Suppressor macrophage treated with lipopolysaccharide for 4 hours (primary cell): ENCODE measurements at places on chromosomes 13 and 19.

DNA sequence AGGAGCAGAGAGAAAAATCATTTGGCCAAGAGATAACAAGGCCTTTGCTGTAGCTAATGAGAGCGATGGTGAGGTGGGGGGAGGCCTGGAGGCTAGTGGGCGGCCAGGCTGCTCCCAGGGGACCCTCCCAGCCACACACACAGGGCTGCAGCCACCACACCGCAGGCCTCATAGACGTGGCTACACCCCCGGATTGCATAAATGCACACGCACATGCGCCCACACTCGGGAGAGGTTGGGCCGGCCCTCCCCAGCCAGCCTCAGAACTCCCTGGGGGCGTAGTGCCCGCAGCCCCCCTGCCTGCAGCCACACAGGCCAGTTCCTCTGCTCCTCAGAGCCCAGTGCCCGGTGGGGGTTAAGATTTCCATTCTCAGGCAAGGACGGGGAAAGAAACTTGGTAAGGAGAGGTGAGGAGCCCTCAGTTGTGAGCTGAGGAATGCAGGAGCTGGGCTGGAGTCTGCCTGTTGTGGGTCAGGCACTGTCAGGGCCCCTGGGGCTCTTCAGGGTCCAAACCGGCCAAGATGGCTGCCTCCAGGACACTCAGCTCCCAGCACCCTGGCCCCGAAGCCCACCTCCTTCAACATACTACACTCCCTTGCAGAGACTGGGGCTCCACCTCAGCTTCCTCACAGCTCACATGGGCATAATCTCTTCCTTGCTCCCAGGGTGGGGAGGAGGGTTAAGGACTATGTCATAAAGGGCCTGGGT lies 8.0 kb downstream of the PTH2 start:
- DNase-seq, result no peak

- no peak for DNase-seq
Observed at GRCh38 chr13:77728265-77729125, 31.0 kb downstream of the SLAIN1 start.

DNA sequence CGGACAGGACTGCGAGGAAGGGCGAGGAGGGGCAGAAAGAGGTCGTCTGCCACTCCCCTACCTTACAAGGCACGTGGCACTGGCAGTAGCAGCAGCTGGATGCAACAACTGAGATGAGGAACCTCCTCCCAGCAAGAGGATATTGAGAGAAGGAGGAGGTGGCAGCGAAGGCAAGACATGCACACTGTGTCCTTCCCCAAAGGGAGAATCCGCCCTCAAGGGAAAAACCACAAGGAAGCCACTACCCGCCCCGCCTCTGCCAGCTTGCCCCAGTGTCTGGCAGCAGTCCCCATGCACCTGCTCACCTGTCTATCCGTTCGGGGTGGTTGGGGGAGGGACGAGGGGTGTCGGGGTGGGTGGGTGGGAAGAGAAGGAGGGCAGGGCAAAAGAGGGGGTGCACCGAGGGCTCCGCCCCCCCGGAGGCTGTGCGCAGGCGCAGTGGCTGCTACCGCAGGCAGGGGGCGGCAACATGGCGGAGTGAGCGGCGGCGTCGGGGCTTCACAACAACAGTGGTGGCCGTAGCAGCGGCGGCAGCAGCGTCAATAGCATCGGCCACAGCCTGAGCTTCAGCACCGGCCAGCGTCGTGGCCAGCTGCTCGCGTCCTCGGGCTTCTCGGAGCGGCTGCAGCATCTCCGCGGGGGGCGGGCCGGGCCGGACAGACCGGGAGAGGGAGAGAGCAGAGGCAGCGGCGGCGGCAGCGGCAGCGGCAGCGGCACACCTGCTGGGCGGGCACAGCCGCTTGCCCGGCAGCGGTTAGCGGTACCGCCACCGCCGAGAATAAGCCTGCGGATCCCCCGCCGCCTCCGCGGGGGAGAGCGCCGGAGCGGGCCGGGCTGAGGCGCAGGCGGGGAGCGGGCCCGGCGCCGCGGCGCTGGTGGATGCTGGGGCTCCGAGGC lies at the start of gene NBEA:
Gene NBEA, plus strand, starts transcription at position 436 of the 897 bp plus-strand sequence. CDS start 551 bp downstream, outside the sequence.
- peak; percentile 69 for DNase-seq

DNA sequence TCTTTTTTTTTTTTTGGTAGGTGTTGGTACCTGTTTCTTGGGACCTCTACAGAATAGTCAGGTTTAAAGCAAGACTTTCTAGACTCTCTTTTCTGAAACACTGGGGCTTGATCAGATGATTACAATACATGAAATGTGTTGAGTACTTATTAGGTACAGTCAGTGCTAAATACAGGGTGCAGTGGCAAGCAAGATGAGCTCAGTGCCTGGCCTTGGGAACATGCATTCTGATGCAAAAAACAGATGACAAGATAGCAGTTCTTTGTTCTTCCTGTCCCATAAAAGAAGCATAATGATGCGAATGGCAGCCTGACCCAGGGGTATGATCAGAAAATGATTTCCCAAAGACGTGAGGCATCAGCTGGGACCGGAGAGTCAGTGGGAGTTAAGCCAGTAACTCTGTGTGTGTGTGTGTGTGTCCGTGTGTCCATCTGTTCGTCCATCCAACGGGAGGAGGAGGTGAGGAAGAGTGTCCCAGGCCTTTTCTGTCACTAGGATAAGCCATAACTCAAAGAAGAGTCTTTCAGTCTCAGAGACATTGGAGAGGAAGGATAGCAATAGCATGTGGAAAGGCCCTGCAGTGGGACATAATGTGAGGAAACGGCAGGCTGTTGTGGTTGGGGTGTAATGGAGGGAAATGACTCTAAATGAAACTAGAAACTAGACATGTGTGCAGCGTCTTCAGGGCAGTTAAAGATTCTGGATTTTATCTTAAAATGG lies 32.2 kb downstream of the SLAIN1 start:
- peak; percentile 41 for DNase-seq

DNA sequence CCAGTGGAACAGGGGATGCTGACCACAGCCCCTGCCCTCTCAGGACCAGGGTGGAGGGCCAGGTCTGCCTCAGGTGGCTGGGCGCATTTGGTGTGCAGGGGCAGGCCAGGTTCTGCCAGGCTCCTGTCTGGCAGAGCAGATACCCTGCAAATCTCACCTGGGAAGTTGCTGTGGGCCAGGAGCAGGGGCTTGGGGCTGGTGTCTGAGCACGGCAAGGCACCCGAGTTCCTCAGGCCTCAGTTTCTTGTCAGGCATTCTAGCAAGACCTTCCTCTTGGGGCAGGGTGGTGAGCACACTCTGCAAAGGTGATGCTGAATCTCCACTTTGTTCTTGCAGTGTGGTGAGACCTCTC lies 1.1 kb downstream of the CRTC1 start:
- no peak for DNase-seq

DNA sequence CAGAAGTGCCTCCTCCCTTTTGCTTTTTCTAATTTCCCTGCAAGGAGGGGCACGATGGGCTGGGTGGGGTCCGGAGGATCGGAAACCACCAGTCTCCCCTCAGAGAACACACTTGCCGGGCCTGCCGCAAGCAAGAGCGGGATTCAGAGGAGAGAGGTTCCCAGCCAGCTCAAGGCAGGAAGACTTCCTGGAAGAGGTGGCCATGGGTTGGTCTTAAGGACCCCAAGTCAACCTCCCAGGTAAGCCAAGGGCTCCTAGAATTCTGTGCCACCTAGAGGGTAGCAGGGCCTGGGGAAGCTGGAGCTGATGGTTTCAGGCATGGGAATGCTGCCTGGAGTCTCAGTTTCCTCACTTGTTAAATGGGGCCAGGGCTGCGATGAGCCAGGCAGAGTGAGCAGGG lies 30.4 kb upstream of the ADGRE5 start:
- no peak for DNase-seq

- DNase-seq, result peak; percentile 0
Observed at GRCh38 chr13:88623150-88623549, 952.0 kb downstream of the SLITRK5 start.

GRCh38 chr13:100600915-100601314 lies 12.3 kb upstream of the GGACT start:
- DNase-seq, result no peak

DNA sequence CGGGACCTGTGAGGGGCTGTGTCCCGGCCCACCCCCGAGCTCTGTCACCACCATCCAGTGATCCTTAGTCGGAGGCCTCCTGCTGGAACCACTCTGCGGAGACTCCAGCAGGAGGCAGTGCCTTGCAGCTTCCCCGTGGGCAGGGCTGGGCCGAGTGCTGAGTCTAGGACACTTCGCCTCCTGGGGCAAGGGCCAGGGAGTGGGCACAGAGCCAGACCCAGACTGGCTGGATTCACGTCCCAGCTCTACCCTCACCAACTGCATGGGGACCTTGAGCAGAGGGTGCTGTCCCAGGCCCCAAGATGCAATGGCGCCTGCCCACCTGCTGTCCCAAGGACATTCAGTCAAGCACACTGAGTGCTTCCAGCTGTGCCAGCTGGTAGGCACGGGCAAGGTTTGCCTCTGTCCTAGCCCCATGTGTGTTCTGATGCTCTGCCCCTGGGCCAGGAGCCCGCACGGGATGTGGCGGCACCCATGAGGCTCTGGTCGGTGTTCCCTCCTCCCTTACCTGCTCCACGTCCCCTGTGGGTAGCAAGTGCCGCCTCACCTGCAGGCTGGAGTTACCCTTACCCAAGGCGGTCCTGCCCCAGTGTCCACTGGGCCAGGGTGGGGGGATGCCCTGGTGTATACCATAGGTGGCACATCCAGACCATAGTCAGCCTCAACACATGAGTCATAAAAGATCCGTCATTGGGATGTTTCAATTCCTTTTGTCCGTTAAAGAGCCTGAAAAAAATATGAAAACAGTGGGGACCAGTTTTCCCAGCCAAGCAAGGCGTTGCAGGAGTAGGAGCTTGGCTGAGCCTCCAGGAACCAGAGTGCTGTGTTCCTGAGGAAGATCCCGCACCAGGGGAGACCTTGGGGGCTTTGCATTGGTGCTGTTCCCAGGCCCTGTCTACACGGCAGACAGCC lies 7.4 kb downstream of the FZR1 start:
- DNase-seq, result no peak

DNA sequence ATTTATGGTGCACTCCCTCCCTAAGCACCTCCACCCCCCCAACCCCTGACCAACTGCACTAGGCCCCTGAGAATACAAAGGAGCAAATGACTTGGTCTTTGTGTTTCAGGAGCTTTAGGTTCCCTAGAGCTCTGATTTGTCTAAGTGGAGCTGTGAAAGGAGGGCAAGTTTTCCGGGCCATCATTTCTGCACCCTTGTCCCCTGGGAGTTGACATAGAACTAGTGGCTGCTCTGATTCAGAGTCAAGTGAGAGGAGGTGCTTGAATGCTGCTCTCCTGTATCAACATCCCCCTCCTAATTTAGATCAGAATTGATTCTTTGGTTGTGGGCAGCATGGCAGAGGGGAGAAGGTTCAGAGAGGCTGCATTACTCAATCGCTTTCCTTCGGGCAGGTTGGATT lies 391.6 kb downstream of the KCNRG start:
- DNase-seq, result no peak

- DNase-seq, result no peak
Observed at GRCh38 chr13:39818953-39819352, 163.5 kb downstream of the COG6 start.

- no peak for DNase-seq
Observed at GRCh38 chr13:73082895-73083294, 24.1 kb downstream of the KLF5 start.

DNA sequence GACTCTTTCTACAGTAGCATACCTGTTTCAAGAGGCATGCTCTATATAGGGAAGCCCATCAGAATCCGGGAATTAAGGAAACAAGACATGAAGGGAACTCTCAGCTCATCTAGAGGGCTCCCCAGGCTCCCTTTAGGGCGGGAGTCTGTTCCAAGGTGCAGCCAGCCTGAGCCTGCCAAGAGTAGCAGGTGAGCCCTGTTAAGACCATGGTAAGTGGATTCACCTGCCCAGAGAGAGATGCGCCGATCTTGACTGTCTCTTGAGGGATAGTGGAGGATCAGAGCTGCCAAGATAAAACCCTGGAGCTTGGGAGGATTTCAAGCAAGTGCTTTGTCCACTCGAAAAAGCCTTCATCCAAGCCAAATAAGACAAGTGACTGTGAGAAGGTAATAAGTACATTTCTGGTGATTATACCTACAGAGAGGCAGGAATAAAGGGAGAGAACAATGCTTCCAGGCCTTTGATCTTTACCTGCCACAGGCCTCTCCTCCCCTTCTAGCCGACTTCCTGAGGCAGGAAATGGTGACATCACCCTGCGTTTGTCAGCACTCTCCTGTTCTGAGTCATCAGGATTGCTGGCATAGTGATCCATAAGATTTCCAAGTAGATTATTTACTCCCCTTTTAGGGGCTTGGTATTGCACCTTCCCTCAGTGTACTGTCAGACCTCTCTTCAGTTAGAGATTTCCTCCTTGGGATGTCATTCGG lies 31.5 kb downstream of the KLF5 start:
- DNase-seq, result no peak

DNA sequence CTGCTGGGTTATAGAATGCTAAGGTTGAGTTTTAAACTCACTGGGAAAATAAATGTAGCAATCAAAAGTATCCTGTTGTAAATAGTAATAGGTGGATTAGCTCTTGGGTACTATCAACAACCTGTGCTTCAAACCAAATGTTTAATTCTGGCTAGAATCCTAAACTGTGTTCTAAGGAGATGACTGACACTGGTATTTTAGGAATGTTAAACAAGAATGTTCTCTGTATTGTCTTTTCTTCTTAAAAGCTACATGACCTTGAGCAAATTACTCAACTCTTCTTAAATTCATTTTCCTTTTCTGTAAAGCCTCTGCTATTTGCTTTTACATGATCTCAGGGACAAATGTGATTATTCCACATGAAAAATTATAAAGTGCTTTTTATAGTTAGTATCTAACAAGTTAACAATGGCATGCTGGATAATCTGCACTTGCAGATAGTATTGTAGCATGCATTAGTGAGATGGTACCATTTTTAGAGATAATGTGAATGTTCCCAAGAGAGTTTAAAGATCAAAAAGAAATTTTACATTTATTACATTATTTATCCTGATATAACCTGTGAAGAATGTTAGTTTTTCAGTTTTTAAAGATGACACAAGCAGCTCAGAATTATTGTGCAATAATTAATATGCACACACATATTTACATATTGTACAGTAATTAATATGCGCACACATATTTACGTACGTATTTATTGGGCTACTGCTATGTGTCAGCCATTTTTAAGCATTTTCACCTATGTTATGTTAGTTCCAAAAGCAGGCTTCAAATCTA lies 13.6 kb upstream of the EPSTI1 start:
- DNase-seq, result no peak

DNA sequence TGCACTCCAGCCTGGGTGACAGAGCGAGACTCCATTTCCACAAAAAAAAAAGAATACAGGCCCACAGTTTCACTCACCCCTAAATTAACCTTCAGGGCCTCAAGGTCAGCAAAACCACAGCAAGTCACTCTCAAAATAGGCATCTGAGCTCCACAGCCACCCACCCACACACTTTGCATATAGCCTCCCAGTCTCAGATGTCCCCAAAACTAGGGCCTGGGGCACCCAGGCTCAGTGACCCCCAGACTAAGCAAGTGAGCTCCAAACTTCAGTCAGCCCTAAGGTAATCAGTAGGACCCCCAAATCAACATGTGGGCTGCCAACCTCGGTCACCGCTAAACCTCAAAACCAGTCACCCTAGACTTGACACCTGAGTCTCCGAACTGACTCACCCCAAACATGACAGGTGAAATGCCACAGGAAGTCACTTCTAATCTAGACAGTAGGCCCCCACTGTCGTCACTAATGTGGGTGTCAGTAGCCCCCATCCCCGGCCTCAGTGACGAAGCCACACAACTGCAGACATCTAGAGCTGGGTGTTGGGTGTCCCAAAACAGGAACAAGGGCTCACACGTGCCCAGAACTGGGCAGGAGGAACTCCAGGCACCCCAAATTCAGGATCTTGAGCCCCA lies 13.9 kb downstream of the RABAC1 start:
- DNase-seq, result no peak

GRCh38 chr19:3983936-3984583 lies 1.2 kb downstream of the EEF2 start:
- DNase-seq, result peak; percentile 48

GRCh38 chr19:38836983-38837626 lies 5.5 kb upstream of the ECH1 start:
- DNase-seq, result no peak
